Activated CD4-positive, alpha-beta memory T cell treated with anti-CD3 and anti-CD28 coated beads for 36 hours (primary cell): ENCODE measurements at places on chromosomes 5 and 9. TPM values are rescaled to one million over a fixed set of nuclear protein-coding genes. Genes with fewer than 3 reads are reported as not detected.

DNA sequence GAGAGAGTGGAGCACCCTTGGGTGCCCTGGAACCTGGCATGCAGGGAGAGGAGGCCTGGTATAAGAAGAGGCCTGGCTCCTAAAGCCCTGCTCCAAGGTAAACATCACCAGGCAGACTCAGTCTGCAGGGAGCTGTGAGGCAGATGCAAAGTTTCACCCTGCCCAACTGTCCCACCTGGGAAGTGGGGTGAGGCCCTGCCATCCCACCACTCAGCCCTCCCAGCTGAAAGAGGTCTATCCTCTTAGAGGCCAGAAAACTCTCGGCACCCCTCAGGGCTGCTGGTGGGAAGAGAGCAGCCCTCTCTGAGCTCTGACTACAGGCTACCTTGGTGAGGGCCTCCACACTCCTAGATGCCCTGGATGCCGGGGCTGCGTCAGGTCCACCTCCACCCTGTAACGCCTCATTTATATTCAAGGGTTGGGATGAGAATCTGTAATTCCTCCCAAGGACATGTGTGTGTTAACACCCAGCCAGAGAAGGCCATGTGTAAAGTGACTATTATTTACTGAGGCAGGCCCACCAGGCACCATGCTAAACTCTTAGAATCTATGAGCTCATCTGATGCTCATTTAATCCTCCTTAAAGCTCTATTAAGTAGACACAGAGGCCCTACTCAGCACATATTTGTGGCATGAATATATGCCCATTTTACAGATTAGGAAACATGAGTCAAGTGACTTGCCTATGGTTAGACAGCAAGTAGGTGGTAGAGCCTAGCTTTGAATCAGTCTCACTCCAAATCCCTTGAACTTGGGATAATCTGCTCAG lies 205.9 kb downstream of the FSTL4 start:
- no peak for DNase-seq

DNA sequence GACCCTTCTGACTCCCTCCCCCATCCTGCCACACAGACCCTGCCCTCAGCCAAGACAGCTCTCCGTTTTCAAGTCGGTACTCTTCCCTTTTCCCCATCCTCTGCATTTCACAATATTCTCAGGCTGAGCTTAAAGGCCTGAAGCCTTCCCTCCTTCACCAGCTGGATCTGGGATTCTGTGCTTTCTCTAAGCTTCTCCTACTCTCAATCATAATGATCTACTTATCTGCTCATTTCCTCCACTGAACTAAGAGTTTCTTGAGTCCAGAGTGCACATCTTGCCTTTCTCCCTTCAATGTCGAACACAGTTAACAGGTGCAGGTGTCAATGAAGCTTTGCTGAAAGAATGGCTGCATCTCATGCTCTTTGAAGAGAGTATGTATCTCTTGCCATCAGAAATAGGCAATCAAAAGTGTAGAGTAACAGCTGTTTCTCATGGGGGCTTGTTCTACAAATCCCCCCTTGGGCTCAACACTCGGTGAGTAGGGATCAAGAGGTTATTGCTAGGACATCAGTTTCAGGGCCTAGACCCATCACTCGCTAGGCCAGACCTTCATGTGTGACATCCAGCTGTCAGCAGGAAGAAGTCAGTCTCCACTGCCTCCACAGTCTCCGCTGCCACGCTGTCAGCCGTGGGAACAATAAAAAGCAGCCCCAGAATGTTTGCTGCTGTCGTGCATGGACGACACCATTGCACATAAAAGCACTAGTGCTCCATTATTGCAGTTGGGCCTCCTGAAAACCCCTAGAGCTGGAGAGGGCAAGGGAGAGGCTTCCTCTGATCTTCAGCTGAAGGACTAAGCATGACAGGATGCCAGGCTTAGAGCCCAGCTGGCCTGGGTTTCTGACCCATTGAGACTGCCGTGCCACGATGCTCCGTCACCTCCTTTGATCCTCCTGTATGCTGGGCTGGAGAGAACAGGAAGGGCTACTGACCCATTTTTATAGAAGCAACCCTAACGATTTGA lies 23.7 kb downstream of the TRAF1 start:
- no peak for DNase-seq

DNA sequence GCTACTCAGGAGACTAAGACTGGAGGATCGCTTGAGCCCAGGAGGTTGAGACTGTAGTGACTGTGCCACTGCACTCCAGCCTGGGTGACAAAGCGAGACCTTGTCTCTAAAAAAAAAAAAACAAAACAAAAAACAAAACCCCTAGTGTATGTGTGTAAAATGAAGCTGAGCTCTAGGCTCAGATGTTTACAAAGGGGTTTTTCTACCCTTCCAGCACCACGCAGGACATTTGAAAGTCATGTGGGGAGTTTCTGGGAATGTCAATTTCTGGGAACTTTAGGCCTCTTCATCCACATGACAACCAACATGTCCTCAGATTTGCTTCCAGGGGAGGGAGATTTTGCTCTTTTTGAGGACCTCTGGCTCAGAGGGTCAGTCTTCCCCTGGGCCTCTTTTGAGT lies 42.4 kb upstream of the AIF1L start:
- no peak for DNase-seq

- no peak for DNase-seq
These were observed 73.1 kb downstream of the NDUFAF2 start for GRCh38 chr5:61018062-61018461.

DNA sequence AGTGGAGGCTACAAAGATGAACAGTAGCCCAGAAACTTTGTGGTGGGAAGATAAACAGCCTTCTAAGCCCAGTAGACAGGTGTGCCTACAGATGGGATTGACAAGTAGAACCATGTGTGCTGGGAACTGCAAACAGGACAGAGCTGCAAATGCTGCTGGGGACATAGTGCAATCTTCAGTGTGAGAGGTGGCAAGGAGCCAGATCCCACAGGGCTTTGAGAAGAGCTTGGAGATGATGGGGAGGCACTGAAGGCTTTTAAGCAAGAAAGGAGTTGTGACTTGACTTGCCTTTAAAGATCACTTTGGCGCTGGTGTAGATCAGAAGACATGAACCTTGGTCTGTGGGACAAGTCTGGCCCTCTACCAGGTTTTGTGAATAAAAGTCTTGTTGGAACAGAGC lies 675.2 kb downstream of the ACTL7B start:
- no peak for DNase-seq

GRCh38 chr5:111132076-111132475 lies 39.9 kb downstream of the WDR36 start:
- DNase-seq = no peak

DNA sequence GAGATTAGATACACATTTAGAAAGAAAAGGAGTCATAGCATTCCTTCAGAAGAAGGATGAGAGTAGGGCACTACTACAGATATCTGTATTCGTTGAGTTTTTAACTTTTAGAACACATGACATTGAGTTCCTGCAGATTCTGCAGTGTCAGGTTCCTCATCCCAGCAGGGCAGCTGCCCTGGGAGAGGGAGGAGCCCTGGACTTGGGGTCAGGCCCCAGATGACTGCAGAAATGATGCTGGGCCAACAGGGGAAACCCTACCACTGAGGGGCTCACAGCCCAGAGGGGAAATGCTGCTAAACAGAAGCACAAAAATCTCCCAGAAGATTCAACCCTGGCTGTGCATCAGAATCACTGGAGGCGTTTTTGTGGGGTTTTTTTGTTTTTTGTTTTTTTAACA lies 68.9 kb upstream of the TAF1L start:
- no peak for DNase-seq

DNA sequence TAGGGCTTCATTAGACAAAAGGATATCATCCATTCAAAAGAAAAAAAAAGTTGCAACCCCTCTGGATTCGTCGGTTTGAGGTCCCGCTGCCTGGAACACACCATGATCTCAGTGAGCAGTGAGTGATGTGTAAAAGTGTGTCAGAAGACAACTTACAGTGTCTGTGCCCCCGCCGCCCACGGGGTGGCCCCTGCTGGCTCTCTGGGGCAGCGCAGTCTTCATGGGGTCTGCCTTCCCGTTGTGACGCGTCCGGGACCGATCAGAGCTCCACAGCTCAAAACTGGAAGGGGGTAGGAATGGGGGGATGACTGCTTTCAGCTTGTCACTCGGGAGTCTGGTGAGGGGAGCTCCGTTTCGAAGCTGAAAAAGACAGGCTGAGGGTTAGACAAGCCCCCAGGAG lies 22.6 kb downstream of the ANKS6 start:
- DNase-seq = no peak

GRCh38 chr5:1268666-1269065 lies 26.2 kb downstream of the TERT start:
- DNase-seq = peak; percentile 57

DNA sequence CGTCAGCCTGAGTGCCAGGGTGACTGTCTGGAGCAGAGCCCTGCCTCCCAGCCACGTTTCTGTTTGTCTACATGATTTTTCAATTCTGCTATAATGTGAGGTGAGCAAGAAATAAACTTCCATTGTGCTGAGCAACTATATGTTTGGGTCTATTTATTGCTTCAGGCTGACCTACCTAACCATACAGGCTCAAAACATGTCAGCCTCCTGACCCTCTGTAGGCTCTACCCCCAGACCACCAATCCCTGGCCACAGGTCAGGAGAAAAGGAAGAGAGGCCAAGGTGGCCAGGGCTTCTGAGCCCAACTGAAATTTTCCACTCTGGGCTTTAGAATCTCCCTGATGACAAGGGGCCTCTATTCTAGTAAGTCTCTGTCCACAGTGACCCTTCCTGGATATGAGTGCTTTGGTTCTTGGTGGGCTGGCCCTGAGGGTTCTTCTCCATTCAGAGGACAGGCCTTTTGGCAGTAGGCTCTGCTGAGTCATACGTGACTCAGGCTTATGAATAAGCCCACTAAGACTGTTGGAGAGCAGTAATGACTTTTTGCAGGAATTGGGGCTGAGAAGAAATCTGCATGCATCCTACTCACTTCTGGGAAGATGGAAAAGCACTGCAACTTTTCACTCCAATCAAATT lies 117.2 kb upstream of the TBCA start:
- DNase-seq = peak; percentile 29

The PCDHA9 gene
- not detected for total RNA-seq

DNA sequence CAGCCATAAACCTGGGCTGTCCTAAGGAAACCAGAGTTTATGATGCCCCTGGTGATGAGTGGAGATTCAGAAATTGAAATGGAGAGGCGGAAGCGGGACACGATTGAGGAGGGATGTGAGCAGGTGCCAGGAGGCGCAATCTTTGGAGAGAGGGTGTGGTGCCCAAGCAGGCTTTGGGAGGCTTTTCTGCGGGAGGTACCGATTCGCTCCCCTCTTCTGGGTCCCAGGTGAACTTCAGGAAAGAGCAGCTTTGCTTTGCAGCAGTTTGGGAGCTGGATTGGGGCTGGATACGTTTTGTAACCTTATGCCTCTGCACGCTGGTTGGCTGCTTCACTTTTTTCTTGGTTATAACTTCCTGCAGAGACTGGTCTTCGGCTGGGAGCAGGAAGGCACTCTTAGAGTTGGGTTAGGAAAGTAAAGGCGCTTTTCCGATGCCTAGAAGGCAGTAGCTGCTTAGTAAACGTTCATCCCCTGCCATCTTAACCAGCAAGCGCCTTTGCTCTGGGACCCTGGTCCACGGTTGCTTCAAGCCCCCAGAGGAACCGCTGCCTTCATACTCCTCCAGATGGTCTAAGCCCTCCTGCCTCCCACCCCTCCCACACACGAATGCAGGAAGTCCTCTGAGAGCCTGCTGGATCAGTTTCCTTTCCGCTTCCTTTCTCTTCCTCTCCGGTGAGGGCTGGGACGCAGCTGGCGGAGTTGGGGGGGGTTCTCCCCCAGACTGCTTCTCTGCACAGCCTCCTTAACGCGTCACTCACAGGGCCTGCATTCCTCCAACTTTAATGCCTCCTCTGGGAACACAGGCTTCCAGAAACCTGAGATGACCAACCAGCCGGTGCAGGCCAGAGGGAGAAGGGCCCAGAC lies 15.2 kb upstream of the NEK6 start:
- DNase-seq = no peak

DNA sequence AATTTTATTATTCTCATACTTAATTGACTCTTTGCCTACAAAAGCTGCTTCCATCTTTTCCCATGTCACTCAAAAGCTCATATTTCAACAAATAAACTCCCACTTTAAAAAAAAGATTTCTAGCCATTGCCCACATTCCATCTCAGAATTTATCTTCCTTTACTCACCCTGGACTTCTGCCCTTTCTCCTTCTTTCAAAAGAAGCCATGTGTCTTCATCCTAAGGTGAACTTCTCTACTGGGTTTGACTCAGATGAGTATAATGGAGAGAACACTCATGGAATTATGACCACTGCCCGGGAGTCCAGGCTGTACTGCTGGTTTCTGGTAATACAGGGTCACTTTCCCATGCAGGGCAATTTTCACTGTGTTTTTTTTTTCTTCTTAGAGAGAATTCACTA lies 548.5 kb upstream of the ZNF462 start:
- no peak for DNase-seq
